ENCODE measurements at places on chromosomes 5 and 9.

- no peak for DNase-seq
These were observed 13.4 kb downstream of the DBN1 start for GRCh38 chr5:177459819-177460628.

DNA sequence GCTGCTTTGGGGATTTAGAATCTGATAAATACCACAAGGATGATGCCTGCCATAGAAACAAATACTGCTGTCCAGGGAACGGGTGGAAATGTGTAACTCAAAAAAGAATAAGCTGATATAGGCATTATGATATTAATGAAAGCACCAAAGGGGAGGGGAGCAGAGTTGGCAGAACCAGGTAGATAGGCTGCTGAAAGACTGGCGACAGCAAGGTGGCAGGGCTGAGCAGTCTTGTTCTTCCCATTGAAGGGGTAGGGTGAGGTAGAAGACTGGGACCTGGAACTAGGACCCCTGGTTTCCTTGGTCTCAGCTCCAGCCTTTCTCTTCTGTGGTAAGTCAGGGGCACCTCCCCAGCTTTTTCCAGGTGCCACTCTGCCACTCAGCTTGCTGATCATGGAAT lies 31.4 kb upstream of the TMOD1 start:
- no peak for DNase-seq

GRCh38 chr5:151414536-151414935 lies 32.9 kb upstream of the SLC36A1 start:
- DNase-seq, result no peak

DNA sequence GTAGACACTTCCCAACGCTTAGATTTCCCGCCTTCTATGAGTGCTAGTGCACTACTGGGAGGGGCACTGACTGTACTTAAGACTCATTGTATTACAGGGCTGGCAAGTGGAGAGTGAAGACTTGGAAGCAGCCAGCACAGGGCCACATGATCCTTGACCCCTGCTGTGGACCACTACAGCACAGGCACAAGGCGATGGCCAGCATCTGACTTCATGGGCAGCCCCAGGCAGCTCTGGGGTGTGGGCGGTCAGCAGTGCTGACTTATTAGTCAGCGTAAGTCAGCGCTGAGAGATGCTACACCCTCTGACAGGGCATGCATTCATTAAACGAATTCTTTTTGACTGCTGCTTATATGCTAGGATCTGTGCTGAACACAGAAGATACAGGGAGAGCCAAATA lies 9.3 kb downstream of the SLC46A2 start:
- DNase-seq, result no peak

DNA sequence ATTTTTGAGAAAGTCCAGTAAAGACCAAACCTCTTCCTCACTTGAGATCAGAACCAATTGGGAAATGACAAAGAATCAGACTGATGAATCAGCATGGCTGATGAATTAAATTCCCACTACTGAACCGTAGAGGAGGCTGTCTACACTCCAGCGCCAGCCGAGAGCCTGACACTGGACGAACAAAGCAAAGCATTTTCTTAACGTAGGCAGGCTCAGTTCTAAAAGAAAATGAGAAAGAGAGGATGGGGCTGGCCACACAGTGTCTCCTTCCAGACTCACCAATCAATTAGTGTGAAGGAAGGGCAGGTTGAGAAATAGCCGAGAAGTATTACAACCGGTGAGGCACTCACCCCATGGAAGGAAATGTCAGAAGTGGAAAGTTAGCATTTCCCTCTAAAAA lies 49.4 kb downstream of the ITGA1 start:
- DNase-seq, result no peak

DNA sequence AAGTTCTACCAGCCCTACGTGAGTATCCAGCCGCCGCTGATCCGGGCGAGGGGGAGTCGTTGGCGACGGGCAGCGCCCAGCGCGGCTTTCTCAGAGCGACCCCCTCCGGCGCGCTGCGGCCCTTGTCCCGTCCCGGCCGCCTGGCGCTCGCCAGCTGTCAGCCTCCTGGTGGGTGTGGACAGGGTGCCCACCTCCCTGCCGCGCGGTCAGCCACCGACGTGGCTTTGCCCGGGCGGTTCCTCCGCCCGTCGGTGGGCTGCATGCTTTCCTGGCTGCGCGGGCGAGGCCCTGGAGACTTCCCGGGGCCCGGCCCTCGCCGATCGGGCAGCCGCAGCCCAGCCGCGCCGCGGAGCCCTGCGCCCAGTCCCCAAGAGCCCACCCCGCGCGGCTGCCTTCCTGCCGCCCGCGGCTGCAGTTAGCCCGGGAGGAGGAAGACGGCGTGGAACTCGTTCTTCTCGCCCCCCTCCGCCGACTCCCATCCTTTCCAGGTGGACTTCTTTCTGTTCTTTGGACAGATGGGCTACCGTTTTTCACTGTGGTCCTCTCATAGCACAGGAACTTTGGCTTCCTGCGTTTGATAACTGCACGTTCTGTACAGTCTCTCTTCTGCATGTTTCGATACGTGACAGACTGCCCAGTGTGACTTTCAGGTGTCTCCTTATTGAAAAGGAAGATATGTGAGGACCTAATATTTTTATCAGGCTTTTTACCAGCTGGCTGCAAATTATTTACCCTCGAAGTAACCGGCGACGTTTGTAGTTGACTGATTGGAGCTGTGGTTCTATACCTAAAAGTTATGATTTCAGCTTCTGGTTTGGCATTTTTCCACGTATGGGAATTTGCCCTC lies 577 bp downstream of the AP3S1 start:
- DNase-seq, result peak; percentile 75

DNA sequence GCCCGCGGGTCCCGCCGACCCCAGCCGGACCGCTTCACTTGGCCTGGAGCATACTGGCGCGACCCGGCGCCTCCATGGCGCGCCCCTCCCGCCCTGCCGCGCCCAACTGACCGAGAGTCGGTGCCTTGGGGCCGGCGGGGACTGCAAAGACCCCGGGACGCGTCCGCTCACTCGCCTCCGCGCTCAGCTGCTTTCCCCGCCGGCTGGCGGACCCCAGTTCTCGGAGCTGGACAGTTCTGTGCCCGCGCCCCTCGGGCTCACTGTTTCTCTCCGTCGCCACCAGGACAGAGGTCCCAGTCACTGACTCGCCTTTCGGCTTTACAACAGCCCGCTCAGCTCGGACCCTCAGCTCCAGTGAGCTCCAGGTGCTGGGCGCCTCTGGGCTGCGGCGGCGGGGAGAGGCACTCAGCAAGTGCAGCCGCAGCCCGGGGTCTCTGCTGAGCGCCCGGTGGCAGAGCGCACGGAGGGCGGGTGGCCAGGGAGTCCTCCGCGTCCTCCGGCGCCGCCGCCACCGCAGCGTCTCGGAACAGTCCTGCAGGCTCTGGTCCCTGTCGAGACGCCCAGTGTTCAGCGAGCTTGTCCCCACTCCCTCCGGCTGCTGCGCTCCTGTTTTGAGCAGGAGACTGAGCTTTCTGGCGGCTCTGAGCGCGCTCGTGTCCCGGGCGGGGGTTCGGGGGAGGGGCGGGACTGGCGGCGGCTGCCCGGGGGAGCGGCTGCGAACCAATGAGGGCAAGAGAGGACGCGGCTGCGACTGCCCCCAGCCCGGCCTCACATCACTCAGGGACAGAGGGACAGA lies at the start of gene SMIM32:
SMIM32 (minus strand) TSS at position 637 of the 796 bp plus-strand sequence. CDS start 638 bp downstream, outside the sequence.
- peak; percentile 53 for DNase-seq

DNA sequence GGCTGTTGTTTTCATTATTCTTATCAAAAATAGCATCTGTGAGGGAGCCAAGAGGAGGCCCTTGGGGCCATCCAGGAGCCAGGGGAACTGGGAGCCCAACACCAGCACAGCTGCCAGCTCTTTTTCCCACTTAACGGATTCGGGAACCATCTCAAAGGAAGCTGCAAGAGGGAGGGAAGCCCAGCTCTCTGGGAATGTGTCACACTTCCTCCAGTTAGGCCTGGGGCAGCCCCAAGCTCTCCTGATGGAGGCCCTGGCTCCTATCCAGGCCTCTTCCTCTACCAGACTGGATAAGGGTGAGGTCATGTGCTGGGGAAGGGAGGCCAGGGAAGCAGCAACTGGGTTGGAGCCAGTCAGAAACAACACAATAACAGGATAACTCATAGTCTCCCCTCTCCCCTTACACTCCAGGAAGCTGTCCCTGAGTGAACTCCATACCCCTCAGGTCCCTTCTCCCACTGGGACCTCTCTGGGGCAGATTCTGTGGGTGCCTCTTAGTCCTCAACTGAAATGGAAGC lies 12.7 kb downstream of the CSF2 start:
- DNase-seq, result no peak

GRCh38 chr9:129888293-129889121 lies 53.2 kb downstream of the USP20 start:
- DNase-seq, result no peak

DNA sequence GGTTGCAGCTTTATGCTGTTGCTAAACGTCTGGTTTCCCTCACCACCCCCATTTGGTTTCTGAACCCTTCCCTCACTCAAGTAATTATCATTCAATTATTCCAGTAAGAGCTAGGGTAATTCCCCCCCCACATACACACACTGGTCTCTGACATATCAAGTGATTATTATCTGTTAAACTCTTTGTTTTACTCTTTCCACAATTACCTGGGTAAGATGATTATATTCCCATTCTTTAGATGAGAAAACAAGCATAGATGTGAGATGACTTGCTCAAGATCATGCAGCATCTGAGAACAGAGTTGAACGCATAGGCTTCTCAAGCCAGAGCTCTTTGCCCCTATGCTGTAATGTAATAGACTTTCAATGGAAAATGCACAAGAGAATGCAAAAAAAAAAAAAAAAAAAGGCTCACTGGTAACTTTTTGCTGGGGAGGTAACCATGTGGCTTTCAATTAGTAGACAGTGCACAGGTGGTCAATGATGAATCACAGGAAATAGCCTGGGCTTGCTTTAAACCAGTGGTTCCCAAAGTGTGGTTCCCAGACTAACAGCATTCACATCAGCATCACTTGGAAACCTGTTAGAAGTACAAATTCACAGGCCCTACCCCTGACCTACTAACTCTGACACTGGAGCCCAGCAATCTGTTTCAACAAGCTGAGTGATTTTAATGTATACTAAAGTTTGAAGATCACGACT lies 87.6 kb downstream of the PIK3R1 start:
- no peak for DNase-seq

DNA sequence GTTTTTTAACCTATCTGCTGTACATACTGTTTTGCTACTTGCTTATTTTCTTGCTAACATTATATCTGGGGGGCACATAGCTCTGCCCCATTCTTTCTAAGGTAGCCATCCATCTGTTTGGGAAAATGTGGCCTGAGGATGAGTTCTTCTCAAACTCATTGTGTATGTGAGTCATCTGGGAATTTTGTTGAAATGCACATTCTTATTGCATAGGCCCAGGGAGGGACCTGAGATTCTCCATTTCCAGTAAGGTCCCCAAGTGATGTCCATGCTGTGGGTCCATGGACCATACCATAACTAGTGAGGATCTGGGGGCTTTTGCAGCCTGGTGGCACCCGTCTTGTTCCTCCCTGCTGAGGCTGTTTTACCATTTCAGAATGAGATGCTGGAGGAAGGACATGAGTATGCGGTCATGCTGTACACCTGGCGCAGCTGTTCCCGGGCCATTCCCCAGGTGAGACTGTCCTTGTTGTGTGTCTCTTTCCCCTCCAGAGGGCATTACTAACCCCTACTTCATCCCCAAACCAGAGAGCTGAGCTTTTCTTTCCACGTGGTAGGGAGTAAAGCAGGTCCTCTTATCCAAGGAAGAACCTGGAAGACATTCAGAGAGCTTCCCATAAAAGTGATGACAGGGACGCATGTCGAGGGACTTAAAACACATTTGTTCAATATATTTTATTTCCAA lies 28.6 kb downstream of the CYFIP2 start:
- no peak for DNase-seq

GRCh38 chr5:143837306-143837848 lies 25.4 kb downstream of the HMHB1 start:
- no peak for DNase-seq

- no peak for DNase-seq
These were observed 2.8 kb downstream of the GM2A start for GRCh38 chr5:151255621-151256286.

DNA sequence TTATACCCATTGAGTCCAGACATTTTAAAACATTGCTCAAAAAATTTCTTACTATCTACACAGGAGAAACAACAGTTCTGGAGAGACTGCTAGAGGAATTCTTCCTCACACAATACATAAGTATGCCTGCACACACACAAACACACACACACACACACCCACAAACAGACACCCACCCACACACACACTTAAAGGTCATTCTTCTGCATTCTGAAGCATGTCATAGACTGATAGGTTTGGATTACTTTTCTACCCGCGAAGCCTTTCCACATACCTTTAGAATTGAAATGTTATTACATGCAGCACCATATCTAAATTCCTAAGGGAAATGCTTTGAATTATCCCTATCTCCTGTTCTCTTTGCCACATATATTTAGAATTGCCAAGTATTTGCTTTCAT lies 80.2 kb downstream of the FAM174A start:
- DNase-seq, result no peak

DNA sequence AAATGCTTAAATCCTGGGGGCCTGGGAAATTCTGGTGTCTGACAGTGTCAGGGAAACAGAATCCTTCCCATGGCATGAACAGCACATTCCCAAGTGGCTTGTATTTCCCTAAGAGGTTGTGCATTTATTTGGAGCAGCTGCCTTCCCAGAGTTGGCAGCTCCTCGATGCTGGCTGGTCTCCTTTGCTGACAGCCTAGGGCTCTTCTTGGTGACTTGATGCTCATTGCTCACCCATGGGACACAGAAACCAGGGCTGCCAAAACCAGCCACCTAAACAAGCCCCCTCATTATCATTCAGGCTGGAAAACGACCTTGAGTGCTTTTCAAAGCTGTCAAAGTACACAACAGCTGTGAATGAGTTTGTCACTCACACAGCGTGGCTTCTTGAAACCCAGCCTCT lies 24.2 kb downstream of the ENHO start:
- no peak for DNase-seq

DNA sequence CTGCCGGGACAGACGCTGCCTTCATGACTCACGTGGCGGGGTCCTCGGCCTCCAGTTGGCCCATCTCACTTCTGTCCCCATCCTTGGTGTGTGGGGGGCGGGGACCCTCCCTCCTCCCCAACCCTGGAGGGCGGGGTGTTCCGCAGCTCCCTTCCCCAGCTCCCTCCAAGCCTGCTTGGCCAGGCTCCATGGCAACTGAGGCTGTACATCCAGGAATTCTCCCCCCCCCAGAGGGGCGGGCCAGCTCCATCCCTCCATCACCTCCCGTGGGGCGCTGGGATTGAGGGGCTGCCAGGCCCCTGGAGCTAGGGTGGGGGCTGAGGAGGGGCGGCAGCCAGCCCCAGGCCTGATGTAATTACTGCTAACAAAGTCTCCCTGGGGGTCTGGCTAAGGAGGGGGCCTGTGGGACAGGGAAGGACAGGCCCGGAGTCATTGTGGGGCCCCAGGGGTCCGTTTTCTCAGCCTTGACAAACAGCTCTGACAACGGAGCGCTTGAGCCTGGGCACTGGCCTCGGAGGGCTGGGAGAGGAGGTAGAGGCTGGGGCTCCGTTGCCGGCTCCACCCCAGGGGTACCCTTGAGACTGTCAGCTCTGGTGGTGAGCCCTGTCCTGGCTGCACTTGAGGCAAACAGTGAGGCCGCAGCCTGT lies 8.0 kb downstream of the DIPK1B start:
- no peak for DNase-seq

- DNase-seq, result no peak
These were observed 77.5 kb downstream of the GNAQ start for GRCh38 chr9:77954013-77954665.

GRCh38 chr5:164059471-164059870 lies 554.1 kb downstream of the MAT2B start:
- DNase-seq, result no peak

- no peak for DNase-seq
These were observed 11.5 kb downstream of the UIMC1 start for GRCh38 chr5:176995122-176995490.

All from endothelial cell (in vitro differentiated cells).